ENCODE measurements at places on chromosomes 16 and 17.
A peak's percentile ranks its signal among the peaks of the same experiment; 100 is the strongest.

DNA sequence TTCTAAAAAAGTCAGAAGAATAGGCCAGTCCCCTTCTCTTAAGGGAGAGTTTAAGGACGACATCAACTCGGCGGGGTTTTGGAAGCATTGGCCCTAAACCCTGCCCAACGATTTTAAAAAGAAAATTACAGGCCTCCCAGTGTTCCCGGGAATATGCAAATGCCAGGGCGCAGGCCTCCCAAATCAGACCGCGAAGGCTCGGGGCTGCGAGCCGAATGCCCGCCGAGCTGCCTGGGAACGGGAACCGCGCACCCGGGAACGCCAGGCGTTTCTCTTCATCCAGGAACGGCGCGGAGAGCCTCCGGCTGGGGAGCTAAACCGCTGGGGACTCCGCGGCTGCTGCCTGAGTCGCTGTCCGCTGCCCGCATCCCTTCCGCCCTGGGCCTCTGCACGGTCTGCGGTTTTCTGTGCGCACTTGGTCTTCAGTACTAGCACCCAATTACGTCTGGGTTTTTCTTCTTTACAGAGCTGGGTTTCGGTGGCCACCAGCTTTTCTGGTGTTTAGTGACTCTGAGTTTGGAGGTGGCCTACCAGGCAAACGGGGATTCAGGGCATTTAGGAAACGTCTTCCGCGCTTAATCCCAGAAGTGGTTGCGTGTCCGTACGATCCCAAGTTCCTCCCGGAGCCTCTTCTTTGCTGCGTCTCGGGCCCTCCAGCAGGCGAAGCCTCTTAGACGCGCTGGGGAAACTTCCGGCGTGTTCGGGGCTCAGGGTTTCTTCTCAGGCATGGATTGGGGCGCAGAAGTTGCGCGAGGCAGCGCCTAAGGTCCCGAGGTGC, 5.7 kb downstream of the IRX5 start:
- DNase-seq = peak; percentile 12

DNA sequence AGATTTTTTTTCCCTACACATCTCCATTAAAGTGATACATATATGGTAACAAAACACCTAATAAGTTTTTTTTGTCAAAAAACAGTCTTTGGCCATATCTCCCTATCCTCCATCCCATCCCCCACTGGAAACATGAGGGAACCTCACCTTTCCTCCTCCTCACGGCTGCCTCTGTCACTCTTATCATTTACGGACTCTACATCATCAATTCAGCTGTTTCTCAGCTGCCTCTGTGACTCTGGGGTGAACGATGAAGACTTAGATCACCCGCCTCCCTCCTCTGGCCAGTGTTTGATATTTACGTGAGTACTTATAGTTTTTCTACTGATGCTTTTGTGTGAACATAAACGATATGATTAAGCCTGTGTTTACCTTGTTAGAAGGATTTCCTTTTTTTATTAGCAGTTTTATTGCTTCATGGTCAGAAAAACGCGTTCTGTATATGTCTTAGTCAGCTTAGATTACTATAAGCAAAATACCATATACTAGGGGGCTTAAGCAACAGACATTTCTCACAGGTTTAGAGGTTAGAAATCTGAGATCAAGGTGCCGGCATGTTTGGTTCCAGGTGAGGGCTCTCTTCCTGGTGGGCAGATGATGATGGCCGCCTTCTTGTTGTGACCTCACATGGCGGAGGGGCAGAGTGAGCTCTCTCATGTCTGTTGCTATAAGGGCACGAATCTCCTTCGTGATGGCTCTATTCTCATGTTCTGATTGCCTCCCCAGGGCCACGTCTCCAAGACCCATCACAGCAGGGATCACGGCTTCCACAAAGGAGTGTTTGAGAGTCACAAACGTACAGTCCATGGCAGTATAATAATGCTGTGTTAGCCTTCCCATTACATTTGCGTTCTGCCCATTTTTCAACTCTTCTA, 32.1 kb downstream of the DNAH17 start:
- DNase-seq = no peak

DNA sequence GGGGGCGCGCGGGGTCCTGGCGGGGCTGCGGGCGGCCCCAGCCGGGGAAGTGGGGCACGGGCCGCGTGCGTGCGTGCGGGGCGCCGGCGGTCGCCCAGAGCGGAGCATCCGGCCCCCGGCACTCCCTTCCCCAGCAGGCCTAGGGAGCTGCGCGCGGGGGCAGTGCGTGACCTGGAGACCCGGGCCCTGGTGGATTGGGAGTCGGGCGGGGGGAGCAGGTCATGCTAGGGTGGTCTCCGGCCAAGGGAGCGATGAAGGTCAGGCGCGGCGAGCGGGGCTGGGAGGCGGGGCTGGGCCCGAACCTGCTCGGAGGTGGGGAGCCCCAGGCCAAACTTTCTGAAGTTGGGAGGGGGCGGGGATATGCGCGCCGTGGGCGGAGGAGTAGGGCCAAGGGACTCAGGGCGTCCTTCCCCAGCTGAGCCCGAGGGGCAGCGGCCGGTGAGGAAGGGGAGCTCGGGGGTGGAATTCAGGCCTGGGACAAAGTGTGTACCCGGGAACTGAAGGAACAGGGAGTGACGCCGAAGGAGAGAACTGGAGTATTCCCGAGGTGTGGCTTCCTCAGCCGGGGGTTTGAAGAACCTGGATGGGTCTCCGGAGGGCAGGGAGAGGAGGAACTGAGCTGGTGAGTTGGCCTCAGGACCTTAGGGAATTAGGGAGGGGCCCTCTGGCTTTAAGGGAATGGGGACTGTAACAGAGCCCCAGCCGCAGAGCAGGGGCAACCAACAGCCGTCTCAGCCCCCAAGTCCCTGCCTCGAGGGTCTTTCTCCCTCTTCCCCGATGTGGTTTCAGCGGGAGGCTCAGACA, 589 bp downstream of the XYLT2 start:
- DNase-seq = peak; percentile 63

GRCh38 chr17:58420827-58421226, 3.5 kb upstream of the RNF43 start:
- DNase-seq = no peak

- no peak for DNase-seq
These were observed 3.6 kb downstream of the CDC42EP4 start for GRCh38 chr17:73308017-73308823.

GRCh38 chr17:15456496-15456895, 10.9 kb downstream of the CDRT4 start:
- DNase-seq = no peak

GRCh38 chr16:84559311-84559932, 55.0 kb upstream of the MEAK7 start:
- no peak for DNase-seq

GRCh38 chr16:53849585-53849984, 145.6 kb downstream of the FTO start:
- no peak for DNase-seq

- DNase-seq = no peak
These were observed 13.7 kb downstream of the BRIP1 start for GRCh38 chr17:61849674-61850073.

GRCh38 chr17:3552916-3553315, 4.7 kb downstream of the TRPV3 start:
- no peak for DNase-seq

GRCh38 chr17:45660474-45660873, 123.6 kb upstream of the CRHR1 start:
- DNase-seq = no peak

DNA sequence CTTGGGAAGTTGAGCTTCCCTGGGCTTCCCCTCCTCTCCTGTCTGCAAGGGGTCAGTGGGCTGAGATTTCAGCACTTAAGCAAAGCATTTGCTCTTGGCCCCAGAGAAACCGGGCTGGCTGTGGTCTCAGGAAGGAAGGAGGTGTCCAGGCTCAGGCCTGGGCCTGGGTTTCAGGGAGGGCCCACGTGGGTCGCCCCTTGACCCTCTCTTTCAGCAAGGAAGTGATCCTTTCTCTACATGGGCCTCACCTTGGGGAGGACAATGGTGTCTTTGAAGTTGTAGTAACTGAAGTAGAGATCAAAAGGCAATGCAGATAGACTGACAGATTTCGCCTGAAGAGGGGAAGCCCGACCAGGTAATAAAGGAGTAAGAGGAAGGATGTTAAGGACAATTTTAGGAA, 2.7 kb downstream of the NOD2 start:
- no peak for DNase-seq

DNA sequence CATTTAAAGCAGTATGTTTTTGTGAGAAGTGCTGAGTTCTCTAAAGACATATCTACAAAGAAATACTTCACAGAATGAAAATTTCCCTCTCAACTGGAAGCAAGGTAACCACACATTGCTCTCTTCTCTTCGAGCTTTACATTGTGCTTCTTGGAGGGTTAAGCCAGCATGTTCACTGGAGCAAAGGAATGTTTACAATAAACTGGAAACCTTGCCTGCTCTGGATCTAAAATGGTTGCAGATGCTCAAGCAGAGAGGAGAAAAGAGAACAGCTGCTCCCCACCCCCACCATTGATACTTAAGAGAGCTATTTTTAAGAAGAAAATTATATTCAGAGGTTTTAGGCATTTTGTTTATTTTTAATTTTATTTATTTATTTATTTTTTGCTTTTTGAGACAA, 213.1 kb downstream of the CEP112 start:
- DNase-seq = no peak

GRCh38 chr16:56282451-56282850, 91.2 kb downstream of the GNAO1 start:
- DNase-seq = no peak

GRCh38 chr16:65312071-65312470, 190.2 kb upstream of the CDH11 start:
- DNase-seq = no peak

DNA sequence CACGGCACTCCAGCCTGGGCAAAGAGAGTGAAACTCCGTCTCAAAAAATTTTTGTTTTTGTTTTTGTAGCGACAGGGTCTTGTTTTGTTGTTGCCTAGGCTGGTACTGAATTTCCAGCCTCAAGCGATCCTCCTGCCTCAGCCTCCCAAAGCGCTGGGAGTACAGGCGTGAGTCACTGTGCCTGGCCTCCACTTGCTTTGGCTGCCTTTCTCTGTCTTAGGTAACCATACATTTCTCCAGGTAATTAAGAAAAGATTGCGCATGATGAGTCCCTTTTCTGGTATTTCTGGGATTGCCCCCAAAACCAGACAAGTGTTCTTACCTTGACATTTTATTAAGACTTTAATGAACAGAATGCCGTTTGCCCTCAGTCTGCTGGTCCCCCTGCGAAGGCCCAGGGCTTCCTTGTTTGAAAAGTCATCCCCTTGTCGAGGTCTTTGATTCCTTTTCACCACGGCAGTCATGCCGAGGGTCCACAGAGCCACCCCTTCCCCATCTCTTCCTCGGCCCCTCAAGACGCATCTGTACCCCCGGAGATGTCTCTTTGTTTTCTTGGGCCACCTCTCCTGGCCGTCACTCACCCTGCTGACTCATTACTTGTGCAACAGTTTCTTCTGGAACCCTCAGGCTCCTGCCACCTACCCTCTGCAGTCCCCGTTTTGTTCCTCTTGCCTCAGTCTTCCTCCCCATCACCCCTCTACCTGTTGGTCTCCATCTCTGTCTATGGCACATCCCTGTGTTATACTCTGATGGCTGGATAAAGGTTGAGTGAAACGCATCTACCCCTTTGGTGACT, 151.0 kb downstream of the SEC14L1 start:
- DNase-seq = no peak

GRCh38 chr16:85104821-85105391, 7.4 kb downstream of the CIBAR2 start:
- DNase-seq = no peak

DNA sequence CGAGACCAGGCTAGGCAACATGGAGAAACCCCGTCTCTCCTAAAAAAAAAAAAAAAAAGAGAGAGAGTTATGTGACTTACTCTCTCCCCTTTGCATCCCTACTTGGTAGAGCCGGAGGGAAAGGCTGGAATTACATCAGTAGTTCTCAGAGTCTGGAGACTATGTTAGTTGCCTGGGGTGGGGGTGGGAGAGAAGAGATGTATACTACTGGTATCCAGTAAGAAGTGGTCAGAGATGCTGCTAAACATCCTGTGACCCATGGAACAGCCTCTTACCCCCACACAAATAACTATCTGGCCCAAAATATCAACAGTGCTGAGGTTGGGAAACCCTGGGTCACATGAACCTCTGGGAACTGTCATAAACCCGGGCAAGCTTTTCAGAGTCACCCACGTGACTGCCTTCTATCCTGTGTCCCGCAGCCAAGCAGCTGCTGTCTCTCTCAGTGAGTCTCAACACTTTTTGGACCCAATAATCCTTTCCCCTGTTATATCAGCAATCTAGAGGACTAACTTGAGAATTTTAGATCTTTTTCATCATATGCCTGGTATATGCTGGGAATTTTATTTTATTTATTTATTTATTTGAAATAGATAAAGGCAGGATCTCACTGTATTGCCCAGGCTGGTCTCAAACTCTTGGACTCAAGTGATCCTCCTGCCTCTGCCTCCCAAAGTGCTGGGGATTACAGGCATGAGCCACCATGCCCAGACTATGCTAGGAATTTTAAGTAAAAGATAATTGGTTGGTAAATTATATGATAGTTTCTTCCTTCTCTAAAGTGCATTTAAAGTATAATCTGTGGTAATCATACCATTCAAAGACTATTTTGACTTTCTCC, 8.7 kb downstream of the EIF1 start:
- DNase-seq = no peak

- DNase-seq = no peak
These were observed 292.5 kb downstream of the XYLT1 start for GRCh38 chr16:17177959-17178905.

GRCh38 chr17:9330611-9331271, 244.9 kb downstream of the STX8 start:
- DNase-seq = no peak

- DNase-seq = no peak
These were observed 40.9 kb downstream of the ADAMTS18 start for GRCh38 chr16:77393955-77394354.

DNA sequence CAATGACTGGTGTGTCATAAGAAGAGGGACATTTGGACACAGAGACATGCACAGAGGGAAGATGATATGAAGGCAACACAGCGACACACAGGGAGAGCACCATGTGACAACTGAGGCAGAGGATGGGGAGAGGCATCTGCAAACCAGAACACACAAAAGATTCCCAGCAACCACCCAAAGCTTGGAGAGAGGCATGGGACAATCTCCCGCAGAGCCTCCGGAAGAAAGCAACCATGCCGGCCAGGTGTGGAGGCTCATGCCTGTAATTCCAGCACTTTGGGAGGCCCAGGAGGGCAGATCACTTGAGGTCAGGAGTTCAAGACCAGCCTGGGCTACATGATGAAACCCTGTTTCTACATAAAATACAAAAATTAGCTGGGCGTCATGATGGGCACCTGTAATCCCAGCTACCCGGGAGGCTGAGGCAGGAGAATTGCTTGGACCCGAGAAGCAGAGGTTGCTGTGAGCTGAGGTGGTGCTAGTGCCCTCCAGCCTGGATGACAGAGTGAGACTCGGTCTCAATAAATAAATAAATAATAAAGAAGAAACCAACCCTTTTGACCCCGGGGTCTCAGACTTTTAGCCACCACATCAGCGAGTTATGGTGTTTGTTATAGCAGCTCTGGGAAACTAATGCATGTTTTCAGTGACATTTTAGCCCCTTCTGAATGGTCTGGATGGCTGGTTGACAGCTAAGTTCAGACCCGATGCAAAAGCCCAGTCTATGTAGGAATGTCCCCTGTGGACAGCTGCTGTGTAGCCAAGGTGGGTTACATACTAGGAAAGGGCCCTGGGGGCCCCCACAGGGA, 13.8 kb upstream of the PLCG2 start:
- no peak for DNase-seq
